ENCODE measurements at places on chromosomes 4 and X. TPM values are rescaled to one million over a fixed set of nuclear protein-coding genes. Genes with fewer than 3 reads are reported as not detected.
A peak's percentile ranks its signal among the peaks of the same experiment; 100 is the strongest.

GRCh38 chrX:39765327-39765726, 332.4 kb downstream of the BCOR start:
- DNase-seq, result no peak

DNA sequence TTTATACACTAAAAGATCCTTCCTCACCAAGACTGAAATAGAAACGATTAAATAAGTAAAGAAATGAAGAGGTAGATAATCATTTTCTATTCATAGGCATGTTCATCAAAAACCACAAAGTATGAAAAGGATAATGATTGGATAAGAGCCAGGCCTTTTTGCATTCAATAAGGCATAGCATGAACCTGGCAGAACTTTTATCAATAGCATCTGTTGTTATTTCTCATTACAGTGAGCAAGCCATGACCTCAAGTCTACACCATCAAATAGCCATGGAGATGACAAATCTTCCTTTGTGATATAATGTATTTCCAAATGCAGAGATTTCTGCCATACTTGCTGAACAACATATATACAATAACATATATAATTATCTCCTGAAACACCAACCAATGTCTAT, 206.0 kb upstream of the SLC7A11 start:
- no peak for DNase-seq

DNA sequence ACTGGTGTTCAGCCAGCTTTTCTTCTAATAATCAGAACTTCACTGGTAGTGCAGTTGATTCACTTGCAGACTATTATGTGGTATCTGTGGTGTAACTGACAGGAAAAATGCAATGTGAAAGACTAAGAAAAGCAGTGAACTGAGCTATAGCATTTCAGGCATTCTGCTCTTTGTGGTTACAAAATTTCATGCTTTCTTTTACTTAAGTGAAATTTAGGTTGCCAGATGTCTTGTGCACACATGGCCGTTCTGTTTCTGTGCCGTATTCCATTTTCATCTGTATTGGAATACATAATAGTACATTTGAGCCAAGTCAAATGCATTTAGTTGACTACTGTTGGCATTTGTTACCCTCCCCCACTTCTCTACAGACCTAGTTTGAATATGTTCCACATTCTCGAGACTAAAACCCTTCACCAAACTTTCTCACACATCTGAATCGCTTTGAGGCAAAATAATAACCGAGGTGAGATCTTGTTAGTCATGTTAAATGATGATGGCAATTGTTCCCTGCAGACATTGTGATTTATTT, 8.2 kb downstream of the RTL3 start:
- peak; percentile 75 for DNase-seq

The SUPT20HL1 gene
- under 0.01 TPM for total RNA-seq

- DNase-seq, result no peak
Measured at GRCh38 chr4:116357758-116358157, 727.6 kb downstream of the TRAM1L1 start.

DNA sequence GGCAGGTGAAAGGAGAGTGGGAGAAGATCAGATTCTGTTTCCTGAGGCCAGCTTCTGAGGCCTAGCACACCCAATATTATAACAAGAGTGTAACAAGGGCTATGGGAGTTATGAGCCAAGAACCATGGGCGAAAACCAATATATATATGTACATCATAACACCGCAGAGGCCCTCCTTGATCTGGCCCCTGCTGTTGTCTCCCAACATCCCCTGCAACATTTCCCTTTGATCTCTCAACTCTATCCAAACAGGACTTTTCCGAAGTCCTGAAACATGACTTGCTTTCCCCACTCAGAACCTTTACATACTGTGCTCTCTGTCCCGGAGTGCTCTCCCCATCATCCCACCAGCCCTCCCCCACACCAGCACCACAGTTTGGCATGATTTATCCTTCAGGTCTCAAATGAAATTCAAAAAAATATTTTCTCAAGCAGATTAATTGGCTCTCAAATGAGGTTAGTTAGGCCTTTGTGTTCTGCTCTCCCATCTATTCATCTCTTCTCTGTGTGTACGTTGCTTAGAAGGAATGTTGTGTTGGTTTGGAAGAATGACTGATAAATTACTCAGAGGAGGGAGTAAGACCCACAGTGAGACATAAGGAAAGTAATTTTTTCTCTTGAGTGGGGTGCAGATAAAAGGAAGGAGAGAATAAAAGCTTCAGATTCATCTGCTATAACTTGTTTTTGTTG, 58.1 kb upstream of the SMIM10 start:
- DNase-seq, result no peak

DNA sequence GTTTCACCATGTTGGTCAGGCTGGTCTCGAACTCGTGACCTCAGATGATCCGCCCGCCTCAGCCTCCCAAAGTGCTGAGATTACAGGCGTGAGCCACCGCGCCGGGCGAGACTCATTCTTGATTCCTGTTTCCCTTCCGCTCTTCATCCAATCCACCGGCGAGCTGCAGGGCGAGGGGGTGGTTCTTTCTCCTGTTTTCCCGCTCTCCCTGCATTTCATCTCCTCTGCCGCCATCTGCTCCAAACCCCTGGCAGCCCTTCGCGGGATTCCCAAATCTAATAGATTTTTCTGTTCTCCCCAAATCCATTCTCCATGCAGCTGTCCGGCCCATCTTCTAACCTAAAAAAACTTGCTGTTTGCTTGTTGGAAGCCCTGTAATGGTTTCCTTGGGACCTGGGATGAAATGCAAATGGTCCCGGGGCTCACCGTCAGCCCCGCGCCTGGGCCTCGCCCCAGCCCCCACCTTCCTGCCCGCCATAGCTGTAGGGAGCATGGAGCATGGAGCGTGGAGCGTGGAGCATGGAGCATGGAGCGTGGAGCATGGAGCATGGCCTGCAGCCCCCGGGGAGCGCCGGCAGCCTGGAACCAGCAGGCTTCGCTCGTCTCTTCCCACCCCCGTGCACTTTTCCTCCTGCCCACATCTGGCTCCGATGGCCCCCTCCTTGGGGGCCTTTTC, 1.1 kb downstream of the ZFP42 start:
- DNase-seq, result no peak

The PAGE2 gene
- not detected for total RNA-seq

The WAS gene
- 52.0 TPM for total RNA-seq

DNA sequence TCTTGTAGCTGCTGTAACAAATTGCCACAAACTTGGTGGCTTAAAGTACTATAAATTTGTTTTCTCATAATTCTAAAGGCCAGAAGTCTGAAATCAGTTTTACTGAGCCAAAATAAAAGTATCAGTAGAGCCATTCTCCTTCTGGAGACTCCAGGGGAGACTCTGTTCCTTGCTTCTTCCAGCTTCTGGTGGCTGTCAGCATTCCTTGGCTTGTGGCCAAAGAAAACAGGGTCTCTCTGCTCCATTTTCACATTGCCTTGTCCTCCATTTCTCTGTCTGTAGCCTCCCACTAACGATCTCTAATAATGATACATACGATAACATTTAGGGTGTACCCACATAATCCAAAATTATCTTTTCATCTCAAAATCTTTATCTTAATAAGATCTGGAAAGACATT, 200.4 kb downstream of the MAB21L2 start:
- DNase-seq, result no peak

DNA sequence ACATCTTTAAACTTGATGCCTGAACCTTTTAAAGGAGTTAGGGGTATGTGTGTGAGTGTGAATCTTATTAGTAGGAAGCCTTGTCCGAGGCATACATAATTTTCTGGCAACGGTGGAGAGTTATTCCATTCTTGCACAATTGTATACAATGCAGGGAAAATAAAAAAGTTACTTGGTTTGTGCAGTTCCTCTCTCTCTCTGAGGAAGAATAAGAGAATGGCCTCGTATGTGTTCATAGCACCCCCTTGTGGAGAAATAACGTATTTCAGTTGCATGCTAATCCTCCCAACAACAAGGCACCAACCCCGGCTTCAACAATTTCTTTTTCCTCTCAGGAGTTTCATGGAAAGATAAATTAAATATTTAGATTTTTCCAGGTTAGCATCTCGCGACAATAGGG, 33.7 kb upstream of the FGF13 start:
- peak; percentile 21 for DNase-seq

- no peak for DNase-seq
Measured at GRCh38 chrX:20988118-20988517, 386.1 kb upstream of the CNKSR2 start.

DNA sequence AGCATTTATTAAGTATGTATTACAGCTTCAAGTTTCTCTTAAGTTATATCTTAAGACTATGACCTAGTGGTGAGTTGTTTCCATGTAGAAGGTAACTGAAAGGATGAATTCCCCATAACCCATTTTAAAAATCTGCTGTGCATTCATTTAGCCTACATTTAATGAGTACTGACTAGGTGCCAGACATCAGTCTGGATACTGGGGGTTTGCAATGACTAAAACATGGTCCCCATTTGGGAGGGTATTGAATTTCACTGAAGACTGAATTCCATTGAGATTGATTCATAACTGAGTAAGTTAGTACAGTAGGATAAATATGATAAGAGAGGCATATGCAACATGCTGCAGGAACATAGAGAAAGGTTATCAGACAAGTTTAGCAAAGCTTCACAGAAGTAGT, 241.5 kb downstream of the FRAS1 start:
- no peak for DNase-seq

The CT83 gene
- not detected for total RNA-seq

DNA sequence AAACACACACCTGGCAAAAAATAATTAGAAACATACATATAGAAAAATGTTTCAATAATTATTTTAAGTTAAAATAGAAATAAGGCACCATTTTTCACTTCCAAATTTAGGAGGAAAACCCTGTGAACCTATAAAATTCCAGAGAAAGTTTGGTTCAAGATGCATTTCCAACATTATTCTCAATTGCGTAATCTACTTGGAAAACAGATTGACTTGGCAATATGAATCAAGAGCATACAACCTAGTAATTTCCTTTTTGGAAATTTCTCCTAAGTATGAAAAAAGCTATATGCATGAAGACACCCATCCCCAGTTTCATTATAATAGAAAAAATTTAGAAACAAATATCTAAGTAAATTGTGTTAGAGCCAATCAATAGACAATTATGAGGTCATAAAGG, 242.9 kb downstream of the IQCM start:
- DNase-seq, result no peak

- DNase-seq, result no peak
Measured at GRCh38 chr4:78569306-78569821, 17.8 kb downstream of the ANXA3 start.

GRCh38 chr4:139530833-139531427, 25.1 kb downstream of the SETD7 start:
- DNase-seq, result peak; percentile 17

The RBMXL3 gene
- total RNA-seq, result not detected

- peak; percentile 61 for DNase-seq
Measured at GRCh38 chrX:40174854-40175510, 77.2 kb upstream of the BCOR start.

DNA sequence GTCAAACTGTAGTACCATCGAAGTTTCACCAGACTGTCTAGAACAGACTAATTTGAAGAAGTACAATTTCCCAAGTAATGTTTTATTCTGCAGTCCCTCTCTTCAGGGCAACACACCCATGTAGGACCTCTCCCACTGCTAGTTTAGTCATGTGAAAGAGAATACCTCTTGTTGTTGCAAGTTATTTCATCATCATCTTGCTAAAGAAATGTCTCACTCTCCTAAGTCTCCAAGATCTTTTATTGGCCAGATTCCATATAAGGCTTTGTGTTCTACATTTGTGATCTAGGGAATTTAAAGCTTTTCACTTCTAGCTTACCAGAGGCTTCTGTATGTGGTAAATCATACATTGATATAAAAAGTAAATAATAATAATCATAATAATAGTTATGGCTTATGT, 745.3 kb upstream of the MAGEB2 start:
- no peak for DNase-seq

- no peak for DNase-seq
Measured at GRCh38 chr4:138405934-138406567, 163.9 kb upstream of the SLC7A11 start.

GRCh38 chr4:60173718-60174117, 1026.4 kb upstream of the ADGRL3 start:
- DNase-seq, result no peak

DNA sequence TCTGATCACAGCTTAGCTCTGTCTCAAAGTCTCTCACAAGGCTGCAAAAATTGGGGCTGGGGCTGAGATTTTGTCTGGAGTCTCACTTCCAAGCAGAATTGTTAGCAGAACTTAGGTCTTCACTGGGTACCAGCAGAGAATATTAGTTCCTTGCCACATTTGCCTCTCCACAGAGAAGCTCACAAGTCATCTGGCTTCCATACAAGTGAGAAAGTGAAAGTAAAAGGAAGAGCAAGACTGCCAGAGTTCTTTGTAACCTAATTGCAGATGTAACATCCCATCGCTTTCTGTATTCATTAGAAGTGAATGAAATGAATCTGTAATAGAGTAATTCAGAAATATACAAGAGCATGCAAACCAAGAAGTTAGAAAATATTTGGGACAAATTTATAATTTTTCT, 624.1 kb upstream of the GNPDA2 start:
- DNase-seq, result no peak

- no peak for DNase-seq
Measured at GRCh38 chrX:119237562-119237942, 1.5 kb downstream of the PGRMC1 start.

The POU4F2 gene
- not detected for total RNA-seq

The CDS1 gene
- total RNA-seq, result under 0.01 TPM

DNA sequence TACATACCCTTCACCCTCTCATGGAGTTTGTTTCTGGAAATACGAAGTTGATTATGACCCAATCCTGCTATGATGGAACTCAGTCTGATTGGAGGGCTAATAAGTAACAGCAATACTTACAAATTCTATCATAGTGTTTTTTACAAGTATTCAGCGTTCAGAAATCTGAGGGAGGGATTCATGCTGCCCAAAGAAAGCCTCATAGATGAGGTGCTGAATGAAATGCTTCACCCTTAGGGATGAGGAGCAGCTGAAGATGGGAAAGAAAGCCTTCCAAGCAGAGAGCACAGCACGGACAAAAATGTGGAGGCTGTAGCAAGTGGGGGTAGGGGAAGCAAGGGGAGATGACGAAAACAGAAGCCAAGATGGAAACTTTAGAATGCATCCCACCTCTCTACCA, 27.9 kb upstream of the TBC1D1 start:
- no peak for DNase-seq

GRCh38 chrX:47804315-47804714, 32.4 kb upstream of the ZNF81 start:
- no peak for DNase-seq

All from hematopoietic multipotent progenitor cell (in vitro differentiated cells).